ENCODE measurements at places on chromosomes 7 and 10.
A peak's percentile ranks its signal among the peaks of the same experiment; 100 is the strongest.

- no peak for DNase-seq
These were observed at the start of gene PIK3CG for GRCh38 chr7:106865130-106866041. TSS of gene PIK3CG (plus strand) at chr7:106865282. CDS start at chr7:106867562, 2,280 bp downstream.

- no peak for DNase-seq
These were observed 839.0 kb downstream of the LRMDA start for GRCh38 chr10:76270464-76270863.

DNA sequence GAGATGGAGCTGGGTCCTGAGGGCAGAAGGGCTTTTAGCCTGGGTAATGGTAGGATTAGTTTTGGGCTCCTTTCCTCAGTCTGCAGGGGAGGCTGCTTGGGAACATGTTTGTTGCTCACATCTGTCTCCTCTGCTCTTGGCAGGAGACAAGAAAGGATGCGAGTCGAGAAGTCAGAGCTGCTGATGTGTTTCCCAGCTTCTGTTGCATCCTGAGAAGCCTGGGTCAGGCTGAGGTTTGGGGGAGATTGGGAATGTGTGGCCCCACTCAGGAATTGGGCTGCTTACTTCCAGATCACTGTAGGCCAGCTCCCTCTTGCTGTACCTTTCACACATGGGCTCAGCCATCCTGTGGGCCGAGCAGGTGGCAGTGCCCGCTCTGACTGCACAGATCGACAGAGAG, 79.2 kb downstream of the CCNY start:
- DNase-seq: no peak

DNA sequence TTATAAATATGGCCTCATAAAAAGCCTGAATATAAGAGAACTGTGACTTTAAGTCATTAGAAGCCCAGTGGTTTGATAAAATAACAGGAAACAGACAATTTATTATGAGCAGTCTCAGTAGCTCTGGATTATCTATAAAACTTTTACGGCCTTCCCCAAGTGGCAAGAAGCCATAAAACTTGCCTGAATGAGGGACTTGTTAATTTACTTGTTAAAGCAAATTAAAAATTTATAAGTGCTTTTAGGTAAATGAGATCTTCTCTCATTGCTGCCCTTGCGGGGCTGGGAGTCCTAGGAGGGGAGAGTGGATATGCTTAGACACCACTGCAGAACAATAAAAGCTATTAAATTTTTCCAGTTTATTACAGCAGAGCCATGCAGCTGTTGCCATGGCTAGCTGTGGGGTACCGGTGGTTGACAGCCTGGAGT, 499.9 kb downstream of the AUTS2 start:
- DNase-seq: no peak

DNA sequence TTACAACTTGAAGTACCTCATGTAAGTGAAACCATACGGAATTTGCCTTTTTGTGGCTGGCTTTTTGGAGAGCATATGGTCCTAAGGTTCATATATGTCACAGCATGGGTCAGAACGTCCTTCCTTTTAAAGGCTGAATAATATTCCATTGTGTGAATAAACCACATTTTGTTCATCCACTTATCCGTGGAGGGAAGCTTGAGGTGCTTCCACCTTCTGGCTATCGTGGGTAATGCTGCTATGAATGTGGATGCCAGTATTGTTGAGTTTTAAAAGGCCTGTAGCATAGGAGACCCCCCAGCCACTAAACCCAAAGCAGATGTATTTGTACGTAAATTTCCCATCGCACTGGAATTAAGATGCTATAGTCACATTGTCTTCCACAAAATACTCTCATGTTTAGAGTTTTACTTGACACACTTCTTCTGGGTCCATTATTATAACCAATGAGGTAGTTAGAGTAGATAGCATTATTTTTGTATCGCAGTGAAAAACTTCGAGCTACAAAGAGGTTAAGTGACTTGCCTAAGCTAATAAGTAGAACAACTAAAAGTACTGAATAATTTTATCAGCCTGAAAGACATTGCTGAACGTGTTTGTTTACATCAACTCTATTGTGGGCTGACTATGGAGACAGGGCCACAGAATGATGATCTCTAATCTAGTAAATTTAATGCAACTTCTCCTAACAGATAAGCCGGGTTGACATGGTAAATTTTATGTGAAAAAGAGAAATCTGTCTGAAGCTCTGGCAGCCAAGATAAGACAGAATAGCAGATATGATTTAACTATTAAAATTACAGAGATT, 183.0 kb upstream of the CTBP2 start:
- DNase-seq: peak; percentile 35

DNA sequence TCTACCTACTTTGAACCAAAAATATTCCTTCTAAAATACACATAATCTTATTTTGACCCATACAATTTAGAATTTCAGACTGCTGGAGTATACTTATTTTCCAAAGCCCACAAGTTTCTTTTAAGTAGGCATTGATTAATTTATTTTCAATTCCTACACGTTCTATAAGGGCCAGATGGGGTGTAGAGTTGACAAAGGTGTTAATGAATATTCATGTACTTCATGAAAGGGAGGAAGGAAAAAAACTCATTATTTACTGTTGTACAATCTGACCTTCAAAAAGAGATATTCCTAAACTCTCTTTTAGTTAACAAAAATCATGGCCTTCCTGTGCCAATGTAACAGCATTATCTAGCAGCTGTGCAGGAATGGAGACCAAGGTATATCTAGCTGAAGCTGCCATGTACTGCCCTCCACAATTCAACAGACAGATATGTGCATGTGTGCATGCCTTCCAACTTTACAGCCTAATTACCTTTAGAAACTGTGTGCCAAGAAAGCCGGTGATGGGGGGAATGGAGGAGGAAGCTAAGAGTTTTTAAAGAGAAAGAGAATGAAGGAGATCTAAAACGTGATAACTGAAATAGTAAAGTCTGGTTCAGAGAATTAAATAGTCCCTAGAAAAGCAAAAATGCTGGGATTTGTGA, 108.9 kb downstream of the UPF2 start:
- no peak for DNase-seq

- DNase-seq: no peak
These were observed 1.6 kb upstream of the GSTO1 start for GRCh38 chr10:104253106-104253505.

DNA sequence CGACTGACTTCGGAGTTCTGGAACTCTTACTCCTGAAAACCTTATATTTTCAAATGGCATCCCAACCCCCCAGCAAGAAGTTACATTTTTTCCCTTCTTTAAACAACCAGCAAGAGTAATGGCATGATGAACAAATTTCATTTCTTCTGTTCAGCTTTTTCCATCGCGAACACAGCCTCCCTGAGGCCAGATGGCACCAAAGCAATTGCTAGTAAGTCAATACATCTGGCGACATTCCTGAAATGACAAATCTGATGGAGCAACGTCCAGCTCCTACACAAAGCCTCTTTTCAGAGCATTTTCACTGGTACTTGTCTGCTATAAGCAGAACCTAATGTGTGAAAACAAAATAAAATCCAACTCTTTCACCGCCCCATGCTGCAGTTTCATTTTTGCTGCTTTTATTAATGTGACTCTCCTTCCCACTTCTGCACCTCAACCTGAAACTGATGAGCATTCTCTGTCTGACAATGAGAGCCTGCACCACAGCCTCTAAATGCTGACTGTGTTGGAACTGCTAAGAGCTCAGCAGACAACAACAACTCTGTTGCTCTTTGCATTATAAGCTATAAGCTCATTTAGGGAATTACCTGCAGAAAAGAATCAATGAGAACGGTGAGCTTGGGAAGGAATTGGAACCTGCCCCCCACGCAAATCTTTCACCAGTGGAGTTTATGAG, 229.8 kb downstream of the FGFR2 start:
- no peak for DNase-seq

GRCh38 chr10:73838827-73839226, 27.4 kb upstream of the NDST2 start:
- DNase-seq: no peak

DNA sequence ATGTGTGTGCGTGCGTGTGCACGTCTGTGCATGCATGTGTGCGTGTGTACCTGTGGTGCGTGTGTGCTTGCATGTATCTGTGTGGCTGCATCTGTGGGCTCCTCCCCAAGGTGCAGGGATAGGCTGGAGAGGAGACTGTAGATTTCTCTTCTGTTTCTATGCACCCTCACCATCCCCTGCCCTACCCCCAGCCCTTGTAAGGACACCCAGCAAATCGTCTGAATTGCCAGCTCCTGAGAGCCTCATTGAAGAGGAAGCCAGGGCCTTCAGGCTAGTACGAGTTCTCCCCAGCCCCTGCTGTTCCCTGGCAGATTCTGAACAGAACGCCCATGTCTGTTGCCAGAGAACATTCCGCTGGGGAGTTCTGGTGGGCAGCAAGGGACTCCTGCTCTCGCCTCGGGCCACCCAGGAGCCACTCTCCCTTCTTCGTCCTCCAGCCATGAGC, 17.0 kb upstream of the TRIM8 start:
- no peak for DNase-seq

- DNase-seq: no peak
These were observed 425.9 kb downstream of the LRMDA start for GRCh38 chr10:75857269-75857846.

DNA sequence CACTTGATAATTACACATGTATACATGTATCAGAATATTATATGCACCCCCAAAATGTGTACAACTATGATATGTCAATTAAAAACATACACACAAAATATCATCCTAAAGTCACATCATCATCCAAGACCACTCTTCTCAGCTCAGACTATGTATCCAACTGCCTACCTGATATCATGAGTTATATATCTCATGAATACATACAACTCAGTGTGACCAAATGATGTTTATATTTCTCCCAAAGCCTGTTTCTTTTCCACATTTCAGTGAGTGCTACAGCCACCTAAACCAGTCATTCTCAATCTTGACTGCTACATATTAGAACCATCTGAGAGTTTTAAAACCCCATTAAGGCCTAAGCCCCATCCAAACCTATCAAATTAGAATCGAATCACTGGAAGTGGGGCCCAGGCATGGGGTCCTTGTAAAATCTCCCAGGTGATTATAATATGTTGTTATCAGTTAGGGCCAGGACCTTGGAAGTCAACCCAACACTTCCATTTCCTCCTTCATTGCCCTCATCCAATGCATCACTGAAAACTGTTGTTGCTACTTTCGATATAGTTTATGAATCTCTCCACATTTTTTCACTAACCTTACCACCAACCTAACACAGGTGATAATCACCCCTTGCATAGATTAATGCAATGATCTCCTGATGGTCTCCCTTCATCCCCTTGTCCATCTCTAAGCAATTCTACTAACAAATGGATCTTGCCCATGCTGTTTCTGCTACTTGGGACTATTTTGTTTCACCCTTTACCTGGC, 53.8 kb upstream of the ITGB8 start:
- no peak for DNase-seq

GRCh38 chr7:157194948-157195347, 56.2 kb downstream of the UBE3C start:
- no peak for DNase-seq

DNA sequence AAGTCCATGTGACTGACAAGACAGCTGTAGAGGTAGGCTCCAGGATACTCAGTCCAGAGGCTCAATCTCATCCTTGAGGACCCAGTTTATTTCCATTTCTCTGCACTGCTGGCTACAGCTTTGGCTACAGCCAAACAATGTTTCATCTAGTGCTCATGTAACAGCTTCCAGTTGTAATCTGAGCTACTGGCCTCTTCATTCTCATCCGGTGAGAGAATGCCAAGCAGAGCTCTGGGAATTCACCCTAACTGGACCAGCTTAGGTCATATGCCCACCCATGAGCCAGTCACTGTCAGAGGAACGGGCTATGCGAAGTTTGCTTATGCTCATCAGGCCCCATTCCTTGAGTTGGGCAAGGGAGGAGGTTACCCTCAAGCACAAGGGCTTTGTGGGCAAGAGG, 192.9 kb downstream of the EVX1 start:
- DNase-seq: no peak

GRCh38 chr7:135672560-135673359, 10.4 kb downstream of the STMP1 start:
- no peak for DNase-seq

DNA sequence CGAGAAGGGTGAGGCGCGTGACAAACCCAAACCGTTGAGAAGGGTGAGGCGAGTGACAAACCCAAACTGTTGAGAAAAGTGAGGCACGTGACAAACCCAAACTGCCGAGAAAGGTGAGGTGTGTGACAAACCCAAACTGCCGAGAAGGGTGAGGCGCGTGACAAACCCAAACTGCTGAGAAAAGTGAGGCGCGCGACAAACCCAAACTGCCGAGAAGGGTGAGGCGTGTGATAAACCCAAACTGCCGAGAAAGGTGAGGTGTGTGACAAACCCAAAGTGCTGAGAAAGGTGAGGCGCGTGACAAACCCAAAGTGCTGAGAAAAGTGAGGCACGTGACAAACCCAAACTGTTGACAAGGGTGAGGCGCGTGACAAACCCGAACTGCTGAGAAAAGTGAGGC, 25.0 kb downstream of the ESYT2 start:
- DNase-seq: no peak

All from pancreas (tissue), 10 donors.